ENCODE measurements at places on chromosomes 7 and 10.
A peak's percentile ranks its signal among the peaks of the same experiment; 100 is the strongest.

GRCh38 chr10:4501306-4501705 is 324.7 kb upstream of the AKR1E2 start:
- no peak for DNase-seq

DNA sequence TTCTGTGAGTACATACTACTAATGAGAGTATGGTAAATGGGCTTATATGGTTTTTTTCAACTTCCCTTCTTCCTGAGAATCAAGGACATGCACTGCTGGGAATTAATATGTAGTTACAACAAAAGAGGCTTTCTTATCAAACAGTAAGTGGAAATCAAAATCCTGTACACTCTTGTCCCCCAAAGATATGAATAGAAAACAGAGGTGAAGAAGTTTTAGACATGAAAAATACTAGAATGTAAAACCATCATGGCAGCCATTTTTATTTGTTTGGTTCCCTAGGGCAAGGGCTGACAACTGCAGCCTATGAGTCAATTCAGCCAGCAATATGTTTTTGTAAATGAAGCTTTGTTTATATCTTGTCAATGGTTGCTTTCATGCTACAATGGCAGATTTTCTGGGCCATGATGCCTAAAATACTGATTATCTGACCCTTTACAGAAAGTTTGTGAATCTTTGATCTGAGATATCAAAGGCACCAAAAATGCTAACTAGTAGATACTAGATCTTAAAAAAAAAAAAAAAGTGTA is 422.4 kb downstream of the PARD3 start:
- DNase-seq = no peak

GRCh38 chr7:27397503-27397902 is 154.9 kb downstream of the EVX1 start:
- DNase-seq = no peak

DNA sequence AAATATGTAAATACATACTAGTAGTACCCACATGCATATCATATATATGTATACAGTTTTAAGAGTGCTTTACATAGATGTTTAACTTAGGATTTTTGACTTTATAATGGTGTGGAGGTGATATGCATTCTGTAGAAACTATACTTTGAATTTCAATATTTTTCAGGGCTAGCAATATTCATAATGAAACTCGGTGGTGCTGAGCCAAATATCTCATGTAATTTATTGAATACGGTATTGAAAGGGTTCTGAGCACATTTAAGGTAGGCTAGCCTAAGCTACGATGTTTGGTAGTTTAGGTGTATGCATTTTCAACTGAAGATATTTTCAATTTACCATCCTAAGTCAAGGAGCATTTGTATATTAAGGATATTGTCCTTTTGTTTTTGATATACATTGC is 36.0 kb downstream of the ZNRF2 start:
- no peak for DNase-seq

- DNase-seq = peak; percentile 31
Measured at GRCh38 chr7:34158368-34159153, 253.2 kb downstream of the BMPER start.

DNA sequence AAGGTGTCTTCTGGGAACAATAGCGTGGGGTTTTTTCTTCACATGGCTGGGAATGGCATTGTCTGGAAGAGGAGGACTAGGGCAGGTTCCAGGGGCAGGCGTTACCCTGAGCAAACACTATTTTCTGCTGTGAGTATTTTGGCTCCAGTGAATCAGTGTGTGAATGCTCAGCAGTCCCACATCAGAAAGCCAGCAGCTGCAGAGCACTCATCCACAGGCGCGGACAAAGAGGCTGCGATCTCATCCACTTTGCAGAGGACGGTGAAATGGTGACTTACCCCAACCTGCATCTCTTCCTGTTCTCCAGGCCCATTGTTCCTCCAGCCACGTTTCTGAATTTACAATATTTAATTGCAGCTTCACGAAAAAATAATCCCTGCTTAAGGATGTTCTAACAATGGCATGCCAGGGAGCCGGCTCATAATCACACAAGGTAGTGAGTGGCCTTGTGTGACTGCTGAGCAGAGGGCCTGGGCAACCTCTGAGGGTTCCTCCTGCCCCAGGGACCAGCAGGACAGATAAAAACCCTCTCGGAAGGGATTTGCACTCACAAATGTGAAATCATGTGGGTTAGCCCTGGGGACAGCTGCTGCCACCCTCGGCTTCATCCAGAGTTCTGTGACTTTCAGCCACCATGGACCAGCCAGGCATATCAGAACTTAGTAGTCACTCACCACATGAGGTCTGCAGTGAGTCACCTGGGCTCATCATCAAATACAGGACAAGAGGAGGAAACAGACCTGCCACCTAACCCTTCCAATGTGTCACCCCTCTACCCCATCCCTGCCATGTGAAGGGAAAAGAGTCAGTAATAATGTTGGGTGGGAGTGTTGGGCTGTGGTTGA is 65.0 kb upstream of the EN2 start:
- no peak for DNase-seq

DNA sequence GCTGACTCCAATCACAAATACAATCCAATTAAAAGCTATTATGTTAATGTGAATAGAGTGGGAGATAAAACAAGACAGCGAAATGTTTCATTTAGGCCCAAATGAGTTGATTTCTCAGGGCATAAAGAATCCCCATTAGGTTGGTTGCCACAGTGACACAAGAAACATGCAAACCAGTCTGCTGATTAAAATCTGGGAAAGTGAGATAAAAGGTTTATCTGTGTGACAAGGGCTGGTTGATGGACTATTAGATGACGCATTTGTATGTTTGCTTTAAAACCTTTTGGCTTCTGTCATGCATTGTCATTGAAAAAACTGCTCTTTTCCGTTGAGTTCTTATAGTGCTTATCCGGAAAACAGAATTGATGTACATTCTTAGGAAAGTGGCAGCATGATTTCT is 658.2 kb downstream of the GATA3 start:
- DNase-seq = no peak

- no peak for DNase-seq
Measured at GRCh38 chr10:96833220-96834001, 1.3 kb downstream of the LCOR start.

DNA sequence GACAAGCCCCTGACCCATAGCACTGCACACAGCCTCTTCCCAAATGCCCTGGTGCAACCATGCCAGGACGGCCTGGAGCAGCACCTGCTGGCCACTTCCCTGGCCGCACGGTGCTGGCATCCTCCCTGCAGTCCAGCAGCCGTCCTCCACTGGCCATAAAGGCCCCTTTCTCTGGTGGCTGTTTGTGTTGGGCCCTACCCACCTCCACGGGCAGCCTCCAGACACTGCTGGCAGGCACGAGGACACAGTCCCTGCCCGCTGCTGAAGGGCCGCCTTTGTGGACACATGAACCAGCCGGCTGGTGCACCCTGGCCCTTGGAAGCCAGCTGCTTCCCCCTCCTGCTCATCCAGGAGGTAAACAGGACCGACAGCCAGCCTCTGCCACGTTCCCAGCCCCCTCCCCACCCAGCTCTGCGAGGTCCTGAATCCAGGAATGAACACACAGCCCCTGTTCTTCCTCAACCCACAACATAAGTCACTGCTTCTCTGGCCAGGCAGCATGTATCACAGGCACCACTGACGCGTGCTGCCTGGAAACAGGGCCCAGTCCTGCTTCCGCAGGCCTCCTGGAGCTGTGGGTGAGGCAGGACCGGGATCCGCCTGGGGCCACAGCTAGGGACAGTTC is 43.8 kb downstream of the SPOCK2 start:
- peak; percentile 67 for DNase-seq

DNA sequence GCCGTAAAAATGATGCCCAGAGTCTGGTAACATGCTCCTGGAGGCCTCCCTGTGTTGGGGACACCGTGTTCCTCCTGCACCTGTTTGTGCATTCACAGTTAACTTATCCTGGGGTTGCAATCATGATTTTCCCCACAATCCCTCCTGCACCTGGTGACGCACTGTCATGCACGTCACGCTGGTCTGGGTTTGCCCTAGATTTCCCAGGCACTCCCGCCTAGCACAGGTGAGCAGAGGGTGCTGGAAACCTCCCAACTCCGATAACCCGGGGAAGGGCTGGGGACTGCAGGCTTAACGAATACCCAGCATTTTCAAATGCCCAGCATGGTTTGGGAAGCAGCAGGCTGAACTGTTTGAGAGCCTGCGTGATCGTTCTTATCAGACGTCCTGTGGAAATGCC is 427.1 kb downstream of the TCERG1L start:
- DNase-seq = no peak

- DNase-seq = no peak
Measured at GRCh38 chr10:79241629-79241989, 105.7 kb upstream of the PPIF start.

DNA sequence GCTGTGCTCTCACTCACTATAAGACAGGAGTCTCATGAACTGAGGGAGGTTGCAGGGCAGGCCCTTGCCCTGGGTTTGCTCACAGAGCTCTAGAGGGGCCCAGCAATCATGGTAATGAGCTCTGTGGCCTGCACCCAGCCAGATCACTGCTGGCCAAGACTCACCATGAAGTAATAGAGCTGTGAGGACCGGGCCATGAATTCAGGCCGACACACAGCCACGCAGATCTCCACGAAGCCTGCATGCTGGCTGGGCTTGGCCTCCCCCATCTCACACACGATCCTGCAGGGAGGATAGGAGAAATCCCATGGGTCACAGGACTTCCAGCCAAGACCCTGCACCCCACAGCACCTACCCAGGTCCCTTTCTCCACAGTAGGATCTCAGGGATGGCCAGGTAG is 382.4 kb downstream of the PLXNA4 start:
- DNase-seq = no peak

GRCh38 chr7:16637379-16637778 is 8.2 kb downstream of the ANKMY2 start:
- no peak for DNase-seq

- DNase-seq = no peak
Measured at GRCh38 chr10:3274414-3274813, 101.8 kb upstream of the PITRM1 start.

- no peak for DNase-seq
Measured at GRCh38 chr7:159022238-159022993, 122.3 kb downstream of the VIPR2 start.

DNA sequence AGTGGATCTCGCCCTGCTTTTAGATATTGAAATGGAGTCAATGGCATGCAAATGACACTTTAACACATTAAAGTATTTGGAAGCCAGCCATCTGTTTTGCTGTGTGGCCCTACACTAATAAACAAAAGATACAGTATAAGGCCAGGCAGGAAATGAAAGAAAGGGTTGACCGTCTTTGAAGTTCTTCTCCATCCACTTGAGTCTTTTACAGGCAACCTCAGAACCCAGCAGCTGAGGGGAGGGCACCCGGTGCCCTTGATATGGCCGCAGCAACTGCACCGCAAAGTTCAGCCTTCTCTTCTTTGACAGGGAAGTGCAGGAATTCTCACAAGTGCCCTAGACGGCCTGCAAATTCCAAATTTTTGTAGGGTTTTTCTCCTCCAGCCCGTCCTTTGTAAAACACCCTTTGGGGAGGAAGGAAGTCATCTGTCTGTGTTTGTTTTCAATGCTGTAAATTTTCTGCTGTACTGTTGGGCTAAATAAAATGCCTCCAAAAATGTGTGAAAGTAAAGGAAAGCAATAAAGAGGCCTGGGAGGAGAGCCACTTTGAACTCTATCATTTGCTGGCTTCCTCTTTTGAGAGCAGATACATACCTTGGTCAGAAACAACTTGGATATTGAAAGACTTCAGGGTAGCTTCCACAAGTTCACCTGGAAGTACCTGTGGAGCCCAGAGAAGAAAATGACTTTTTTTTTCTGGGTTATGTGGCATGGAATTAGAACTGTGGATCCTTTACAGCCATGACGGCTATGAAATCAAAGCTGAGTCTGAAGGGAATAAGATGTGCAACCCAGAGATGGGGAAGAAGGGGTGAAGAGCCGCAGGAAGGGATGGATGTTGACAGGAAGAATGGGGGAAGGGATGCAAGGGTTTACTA is 3.6 kb downstream of the HOXA1 start:
- DNase-seq = no peak

DNA sequence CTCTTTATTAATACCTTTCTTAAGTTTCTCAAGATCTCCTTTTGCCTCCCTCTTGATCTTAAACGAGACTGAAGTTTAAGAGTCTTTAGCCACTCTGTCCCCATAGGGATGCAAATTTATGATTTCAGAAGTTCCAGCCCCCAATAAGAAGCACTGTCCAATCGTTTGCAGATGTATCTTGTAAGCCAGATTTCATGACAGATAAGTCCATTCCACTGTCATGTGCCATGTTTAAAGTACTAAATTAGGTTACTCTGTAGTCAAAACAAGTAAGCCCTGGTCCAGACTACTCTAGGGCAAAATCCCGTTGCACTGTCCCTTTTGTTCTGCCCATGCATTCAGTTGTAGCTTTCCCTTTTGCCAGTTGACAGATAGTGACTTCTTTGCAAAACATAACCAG is 157.2 kb upstream of the KAT6B start:
- no peak for DNase-seq

- DNase-seq = no peak
Measured at GRCh38 chr10:69588358-69588757, 15.1 kb upstream of the NEUROG3 start.

DNA sequence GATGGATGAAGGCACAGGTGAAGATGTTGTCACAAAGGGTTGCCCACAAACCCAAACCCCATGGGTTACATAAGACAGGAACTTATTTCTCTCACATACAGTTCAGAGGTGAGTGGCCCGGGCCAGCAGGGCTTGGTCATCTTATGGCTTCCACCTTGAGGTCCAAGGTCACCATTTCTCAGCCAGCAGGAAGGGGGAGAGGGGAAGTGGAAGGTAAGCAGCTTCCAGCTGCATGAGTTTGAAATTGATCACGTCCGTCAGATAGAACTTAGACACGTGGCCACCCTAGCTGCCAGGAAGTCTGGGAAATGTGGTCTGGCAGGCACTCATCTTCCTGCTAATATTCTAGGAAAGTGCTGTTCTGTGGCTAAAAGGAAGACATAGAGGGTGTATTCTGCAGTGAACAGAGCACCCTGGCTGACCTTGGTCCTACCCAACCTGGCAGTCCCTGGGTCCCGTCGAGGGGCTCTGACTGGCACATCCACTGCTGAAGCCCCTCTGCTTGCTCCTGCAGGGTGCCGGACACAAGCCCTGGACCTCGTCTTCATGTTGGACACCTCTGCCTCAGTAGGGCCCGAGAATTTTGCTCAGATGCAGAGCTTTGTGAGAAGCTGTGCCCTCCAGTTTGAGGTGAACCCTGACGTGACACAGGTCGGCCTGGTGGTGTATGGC is 49.5 kb downstream of the VWA2 start:
- no peak for DNase-seq

DNA sequence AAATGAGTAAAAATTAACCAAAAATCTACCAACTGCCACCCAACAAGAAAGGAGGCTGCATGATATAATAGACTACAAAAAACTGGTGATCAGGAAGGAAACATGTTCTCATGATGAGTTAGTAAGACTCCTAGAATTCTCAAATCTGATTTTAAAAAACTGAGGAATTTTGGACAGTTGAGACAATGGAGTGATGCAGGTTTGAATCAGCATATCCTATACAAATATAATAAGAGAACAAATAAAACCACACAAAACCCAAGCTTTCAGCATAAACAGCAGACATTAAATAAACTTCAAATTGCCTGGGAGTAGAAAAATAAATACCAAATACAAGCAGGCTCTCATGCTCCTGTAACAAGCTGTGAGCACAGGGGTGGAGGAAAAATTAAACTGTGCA is 57.8 kb downstream of the SLC25A40 start:
- DNase-seq = no peak

GRCh38 chr7:151168003-151168786 is 701 bp upstream of the GBX1 start:
- DNase-seq = no peak
